ENCODE measurements at places on chromosomes 12 and 14.

DNA sequence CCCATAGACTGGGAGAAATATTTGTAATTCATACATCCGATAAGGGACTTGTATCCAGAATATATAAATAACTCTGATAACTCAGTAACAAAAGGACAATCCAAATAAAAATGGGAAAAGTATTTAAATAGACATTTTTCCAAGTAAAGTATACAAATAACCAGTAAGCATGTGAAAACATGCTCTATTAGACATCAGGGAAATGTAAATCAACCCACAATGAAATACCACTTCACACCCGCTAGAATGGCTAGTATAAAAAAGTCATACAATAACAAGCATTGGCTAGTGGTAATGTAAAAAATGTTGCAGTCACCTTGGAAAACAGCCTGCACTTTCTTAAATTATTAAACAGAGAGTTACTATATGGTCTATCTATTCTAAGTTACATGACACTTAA, 650.7 kb downstream of the C12orf50 start:
- no peak for DNase-seq

GRCh38 chr12:1830981-1831963, 10.9 kb downstream of the LRTM2 start:
- no peak for DNase-seq

- no peak for DNase-seq
Observed at GRCh38 chr12:84463741-84464495, 448.7 kb downstream of the SLC6A15 start.

GRCh38 chr14:74652541-74652940, 40.5 kb upstream of the LTBP2 start:
- DNase-seq: no peak

- DNase-seq: no peak
Observed at GRCh38 chr12:15268927-15269552, 47.8 kb upstream of the RERG start.

DNA sequence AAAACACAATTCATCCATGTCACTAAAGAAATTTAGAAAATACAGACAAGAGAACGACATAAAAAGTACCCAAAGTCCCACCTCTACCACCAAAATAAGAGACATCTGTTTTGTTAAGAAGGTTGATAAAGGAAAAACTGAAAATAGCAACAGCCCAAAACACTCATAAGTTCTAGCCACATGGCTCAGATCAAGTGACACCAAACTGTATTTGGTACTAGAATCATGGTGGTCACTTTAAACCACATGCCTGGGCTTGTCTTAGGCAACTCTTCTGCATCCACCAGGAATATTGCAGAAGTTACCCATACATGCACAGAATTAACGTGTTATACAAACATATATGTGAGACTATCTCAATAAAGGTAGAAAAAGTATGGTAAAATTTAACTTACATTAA, 78.2 kb upstream of the GTF2A1 start:
- no peak for DNase-seq

- no peak for DNase-seq
Observed at GRCh38 chr14:98900798-98901197, 371.2 kb downstream of the BCL11B start.

- DNase-seq: no peak
Observed at GRCh38 chr12:5514016-5514415, 82.1 kb downstream of the NTF3 start.

DNA sequence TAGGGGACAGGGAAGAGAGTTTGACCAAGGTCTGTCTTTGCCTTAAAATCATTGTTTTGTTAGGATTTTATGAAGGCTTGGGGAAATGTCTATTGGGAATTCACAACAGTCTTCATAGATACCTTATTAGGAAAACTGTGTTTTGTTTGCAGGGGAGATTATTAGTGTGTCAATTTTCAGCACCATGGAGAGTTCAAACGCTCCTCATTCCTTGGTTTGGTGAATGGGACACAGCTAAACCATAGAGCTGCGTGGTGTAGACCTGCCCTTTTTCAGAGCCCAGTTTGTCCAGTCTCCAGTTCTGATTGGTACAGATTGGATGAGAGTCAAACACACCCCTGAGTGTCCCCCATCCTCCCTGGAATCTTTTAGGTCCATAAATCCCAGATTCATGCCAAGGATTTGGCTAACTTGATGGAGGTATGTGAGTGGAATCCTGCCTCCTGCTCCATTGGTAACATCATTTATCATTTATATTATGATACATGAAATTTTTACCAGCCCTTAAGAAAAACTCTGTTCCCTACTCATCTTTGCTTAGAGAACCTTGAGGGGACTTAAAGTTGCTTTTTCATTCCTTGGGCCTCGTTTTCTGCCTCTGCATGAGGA, 12.0 kb downstream of the NGDN start:
- DNase-seq: no peak

DNA sequence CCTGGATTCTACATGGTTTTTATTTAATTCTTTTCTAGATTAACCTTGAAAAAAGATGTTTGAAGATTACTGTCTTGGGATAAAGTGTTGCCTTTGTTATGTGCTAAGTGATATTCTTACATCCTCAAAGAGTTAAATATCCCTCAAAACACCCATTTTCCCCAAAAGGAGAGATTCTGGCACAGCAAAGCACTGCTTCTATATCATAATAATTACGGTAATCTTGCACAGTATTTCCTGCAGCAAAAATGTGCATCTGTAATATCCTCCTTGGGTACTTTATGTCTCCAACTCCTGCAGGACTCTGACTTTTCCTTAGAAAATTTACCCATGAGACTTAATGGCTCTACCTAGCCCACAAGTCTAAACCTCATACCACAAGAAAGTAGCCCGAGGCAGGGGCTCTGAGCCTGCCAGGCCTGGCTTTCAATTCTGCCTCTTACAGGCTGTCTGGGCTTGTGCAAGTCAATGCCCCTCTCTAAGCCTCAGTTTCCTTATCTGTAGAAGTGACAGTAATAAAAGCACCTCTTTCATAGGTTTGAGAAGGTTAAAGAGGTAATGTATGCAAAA, 45.8 kb downstream of the SVOP start:
- DNase-seq: no peak

- no peak for DNase-seq
Observed at GRCh38 chr12:83971781-83972180, 940.8 kb downstream of the SLC6A15 start.

DNA sequence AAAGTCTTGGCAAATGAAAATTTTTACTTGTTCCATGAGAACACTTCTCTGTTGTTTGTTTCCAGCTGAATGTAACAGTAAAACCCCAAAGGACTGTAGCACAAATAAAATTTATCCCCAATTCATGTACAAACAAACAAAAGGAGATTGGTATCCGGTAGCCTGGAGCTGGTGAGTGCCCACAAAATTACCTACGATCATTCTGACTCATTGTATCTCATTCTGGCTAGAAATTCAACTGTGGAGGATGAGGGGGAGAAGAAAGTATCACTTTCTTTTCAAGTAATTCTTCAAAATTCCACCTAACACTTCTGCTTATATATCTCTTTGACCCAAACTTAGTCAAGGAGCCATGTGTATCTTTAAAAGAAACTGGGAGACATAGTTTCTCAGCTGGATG, 268.5 kb downstream of the ALG10B start:
- no peak for DNase-seq

DNA sequence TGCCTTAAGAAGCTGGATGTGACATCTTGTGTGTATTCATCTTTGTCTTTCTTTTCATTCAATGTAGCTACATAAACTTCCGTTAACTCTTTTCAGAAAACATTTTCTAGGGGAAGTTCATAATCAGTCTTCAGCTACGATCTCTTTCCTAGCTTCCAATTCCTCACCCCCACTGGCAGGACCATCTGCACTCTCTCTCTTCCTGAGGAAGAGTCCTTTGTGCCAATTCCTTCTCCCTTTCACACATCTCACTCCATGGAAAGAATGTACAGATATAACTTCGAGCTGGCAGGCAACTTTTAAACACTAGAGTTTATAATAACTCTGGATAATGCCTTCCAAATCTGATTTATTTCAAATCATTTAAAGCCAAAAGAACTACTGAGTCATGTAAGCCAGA, 495.7 kb downstream of the GALC start:
- no peak for DNase-seq

Measured in hypothalamus (tissue), 51 donors.